ENCODE measurements at places on chromosomes 12 and 14.

GRCh38 chr14:75279763-75280290 is 1.2 kb downstream of the FOS start:
- no peak for DNase-seq

- DNase-seq = no peak
Observed at GRCh38 chr14:64806862-64807495, 72.7 kb downstream of the SPTB start.

GRCh38 chr12:76504606-76505005 is 55.0 kb downstream of the OSBPL8 start:
- no peak for DNase-seq

DNA sequence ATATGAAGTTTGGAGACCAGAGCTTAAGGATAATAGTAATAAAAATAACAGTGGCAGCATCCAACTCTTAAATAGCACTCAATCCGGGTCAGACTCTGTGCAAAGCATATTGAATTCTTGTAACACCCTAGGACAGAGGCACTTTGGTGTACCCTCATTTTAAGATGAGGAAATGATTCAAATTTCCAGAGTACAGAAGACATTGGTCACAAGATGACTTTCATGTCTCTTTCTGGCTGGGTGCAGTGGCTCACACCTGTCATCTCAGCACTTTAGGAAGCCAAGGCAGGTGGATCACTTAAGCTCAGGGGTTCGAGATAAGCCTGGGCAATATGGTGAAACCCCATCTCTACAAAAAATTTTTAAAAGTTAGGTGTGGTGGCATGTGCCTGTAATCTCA is 235.8 kb downstream of the SLC15A4 start:
- DNase-seq = no peak

GRCh38 chr12:118164798-118165486 is 29.0 kb downstream of the PEBP1 start:
- DNase-seq = no peak

GRCh38 chr14:99378782-99379214 is 101.9 kb downstream of the SETD3 start:
- no peak for DNase-seq

- DNase-seq = no peak
Observed at GRCh38 chr12:89994911-89995310, 286.3 kb upstream of the ATP2B1 start.

DNA sequence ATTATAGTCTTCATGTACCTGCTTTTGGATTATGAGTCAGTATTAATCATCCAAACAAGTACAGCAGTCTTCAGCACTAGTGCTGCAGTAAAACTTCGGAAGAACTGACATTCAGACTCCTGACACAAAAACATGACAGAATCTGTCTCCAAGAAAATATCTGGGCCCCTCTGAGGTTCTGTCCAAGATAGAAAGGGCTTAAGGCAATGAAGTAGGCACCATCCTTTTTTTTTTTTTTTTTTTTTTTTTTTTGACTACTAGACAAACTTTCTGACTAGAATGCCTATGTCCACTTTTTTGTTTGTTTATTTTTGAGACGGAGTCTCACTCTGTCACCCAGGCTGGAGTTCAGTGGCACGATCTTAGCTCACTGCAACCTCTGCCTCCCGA is 112.5 kb downstream of the MED13L start:
- DNase-seq = no peak

DNA sequence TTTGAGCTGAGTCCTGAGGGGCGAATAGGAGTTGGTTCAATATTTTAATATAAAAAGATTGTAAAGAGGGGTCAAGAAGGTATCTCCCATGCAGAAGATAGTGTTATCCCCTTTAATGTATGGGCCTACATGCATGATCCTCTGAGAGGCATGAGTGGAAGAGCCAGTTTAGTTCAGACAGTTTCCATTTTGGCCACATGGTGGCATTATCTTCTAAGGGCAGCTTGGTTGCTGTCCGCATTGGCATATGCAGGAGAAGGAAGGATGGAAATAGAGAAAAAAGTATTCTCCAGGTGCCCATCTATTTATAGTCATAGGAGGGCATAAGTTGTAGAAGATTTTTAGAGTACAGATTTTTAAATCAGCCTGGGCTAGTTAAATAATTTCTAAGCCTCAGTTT is 5.4 kb downstream of the SAMD4A start:
- DNase-seq = no peak

GRCh38 chr14:91872011-91872501 is 4.7 kb upstream of the TC2N start:
- no peak for DNase-seq

GRCh38 chr12:113719911-113720591 is 246.1 kb downstream of the RBM19 start:
- no peak for DNase-seq

DNA sequence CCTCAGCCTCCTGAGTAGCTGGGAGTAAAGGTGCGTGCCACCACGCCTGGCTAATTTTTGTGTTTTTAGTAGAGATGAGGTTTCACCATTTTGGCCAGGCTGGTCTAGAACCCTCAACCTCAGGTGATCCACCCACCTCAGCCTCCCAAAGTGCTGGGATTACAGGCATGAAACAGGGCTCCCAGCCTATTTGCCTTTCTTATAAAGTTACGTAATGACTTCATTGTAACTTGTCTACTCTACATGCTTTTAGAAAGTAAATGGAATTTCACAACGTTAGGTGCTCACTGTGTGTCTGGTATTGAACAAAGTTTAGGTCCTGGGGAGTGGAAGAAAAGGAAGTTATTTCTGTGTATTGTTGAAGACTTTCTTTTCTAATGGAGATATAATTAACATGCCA is 12.5 kb downstream of the CFAP251 start:
- DNase-seq = no peak

GRCh38 chr12:65490250-65490649 is 211.8 kb downstream of the MSRB3 start:
- no peak for DNase-seq

DNA sequence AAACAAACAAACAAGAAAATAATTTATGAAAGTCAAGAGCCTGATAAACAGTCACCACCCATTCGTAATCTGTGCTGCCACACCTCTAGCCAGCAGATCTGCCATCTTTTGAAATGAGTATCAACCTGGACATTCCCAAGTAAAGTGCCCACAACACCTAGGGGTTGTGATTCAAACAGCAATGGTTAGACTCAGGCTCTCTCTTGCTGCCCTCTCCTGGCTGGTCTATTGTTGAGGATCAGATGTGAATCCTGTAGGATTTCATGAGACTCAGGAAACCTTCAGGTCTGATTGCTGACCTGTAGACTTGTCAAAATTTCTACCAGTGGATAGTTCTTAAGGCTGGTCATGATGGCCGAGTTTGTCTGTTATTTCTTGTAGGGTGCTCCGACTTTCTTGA is 26.8 kb downstream of the DGLUCY start:
- DNase-seq = peak; percentile 43

GRCh38 chr12:6268484-6269157 is 41.9 kb upstream of the PLEKHG6 start:
- no peak for DNase-seq

GRCh38 chr14:52188381-52188780 is 79.1 kb upstream of the PTGDR start:
- DNase-seq = no peak

DNA sequence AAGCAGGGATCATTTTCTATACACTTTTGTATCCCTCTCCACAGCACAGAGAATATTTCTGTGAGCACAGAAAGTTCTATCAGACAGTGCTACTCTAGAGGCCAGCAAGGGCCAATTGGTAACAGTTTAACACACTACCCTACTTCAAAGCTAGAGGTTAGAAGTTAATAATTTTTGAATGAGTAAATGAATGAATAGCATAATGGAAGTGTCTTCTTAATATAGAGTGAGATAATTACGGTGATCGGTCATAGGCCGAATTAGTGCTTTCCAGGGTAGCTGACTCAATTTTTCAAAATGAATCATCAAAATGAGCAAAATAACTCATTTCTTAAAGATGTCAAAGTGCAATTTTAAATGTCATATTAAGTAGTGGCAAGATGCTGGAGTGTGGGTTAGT is 67.0 kb upstream of the CCDC198 start:
- no peak for DNase-seq

GRCh38 chr12:40650038-40650704 is 42.1 kb upstream of the CNTN1 start:
- DNase-seq = no peak

DNA sequence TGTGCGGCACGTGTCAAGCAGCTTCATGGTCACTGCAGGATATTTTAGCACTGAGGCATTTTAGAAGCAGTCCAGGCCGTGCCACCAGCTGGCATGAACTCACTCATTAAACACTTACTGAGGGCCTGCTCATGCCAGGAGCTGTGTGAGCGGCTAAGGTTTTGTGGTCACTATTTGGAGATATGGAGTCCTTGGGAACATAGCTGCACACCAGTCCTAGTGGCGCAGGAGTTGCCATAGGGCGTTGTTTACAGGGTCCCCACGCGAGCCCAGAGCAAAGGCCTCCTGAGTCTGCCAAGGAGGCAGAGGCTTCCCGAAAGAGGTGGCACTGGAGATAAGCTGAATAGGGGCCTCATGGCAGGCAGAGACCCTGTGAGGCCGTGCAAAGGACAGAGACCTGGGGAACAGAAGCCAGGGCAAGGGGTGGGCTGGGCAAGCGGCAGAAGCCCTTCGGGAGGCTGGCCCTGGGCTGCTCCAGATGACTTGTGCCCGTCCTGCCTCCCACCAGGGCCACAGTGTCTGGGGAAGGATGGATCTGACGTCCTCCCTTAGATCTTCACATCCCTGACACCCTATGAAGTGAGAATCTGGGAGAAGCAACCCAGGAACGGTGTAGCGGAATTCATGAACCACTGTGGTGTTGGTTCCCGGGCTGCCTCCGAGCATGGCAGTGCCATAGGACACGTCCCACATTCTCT is 38.9 kb downstream of the SFSWAP start:
- no peak for DNase-seq

GRCh38 chr12:52182384-52182783 is 9.4 kb downstream of the KRT80 start:
- DNase-seq = no peak

DNA sequence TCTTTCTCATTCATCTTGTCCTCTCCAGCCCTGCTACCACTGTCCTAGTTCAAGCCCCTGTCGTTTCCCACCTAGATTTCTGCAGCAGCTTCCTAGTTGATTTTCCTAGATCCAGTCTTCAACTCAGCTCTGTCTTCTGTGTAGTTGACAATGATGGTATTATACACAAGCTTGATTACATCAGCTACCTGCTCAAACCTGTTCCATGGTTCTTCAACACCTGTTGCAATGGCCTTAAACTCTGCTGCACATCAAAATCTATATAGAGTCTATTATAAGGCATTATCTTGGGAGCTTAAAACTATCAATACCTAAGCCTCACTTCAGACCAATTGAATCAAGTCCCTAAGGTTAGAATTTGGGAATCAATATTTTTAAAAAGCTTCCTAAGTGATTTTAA is 71.7 kb upstream of the PELI2 start:
- no peak for DNase-seq

DNA sequence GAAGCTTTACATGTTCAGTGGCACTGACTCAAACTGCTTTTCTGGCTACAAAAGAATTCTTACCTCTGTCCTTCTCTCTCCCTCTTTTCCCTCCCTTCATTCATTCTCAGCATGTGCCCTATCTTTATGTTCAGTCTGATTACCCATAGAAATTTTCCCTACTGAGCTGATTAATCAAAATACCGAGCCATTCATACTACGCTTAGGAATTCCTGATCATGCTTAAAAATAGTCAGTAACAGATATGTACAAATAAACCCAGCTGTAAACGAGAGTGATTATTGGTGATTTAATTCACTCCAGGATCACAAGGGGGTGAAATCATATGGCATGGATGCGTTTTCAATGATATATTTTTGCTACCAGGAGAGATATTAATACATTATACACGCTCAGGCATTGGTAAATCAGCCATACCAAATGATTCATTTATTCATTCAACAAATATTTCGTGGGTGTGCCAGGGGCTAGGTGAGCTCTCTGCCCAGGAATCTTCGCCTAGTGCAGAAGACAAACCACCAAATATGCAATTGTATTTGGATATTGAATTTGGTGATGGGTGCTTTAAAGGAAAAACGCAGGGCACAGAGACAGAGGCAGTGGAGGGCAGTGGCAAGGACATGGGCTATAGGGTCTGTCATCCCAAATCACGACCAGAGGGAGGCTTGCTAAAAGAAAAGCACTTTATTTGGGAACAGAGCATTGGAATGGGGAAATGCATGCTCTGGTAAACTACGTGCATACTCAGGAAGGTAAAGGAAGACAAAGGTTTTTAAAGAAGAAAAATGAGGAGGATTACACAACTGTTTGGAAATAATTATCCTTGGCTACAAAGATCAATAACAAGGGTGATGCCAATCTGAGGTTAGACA is 13.9 kb upstream of the VRK1 start:
- no peak for DNase-seq

- DNase-seq = no peak
Observed at GRCh38 chr14:68208218-68208617, 388.6 kb downstream of the RAD51B start.

- no peak for DNase-seq
Observed at GRCh38 chr14:105091054-105091516, 25.9 kb upstream of the GPR132 start.

DNA sequence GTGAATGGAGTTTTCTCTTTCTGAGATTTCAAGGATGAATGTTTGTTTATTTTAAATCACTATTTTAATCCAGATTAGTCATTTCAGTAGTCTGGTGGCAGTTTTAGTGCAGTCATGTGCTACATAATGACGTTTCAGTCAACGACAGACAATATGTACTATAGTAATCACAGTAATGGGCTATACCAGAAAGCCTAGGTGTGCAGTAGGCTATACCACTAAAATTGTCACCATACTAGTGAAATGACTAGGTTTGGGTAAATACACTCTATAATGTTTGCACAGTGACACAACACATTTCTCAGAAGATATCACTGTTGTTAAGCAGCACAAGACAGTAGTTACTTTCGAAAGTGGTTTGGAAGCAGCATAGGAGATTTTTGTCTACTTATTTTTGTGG is 203.1 kb downstream of the ETNK1 start:
- DNase-seq = no peak

- DNase-seq = peak; percentile 16
Observed at GRCh38 chr12:94186278-94187241, 38.2 kb downstream of the PLXNC1 start.

- no peak for DNase-seq
Observed at GRCh38 chr12:3453990-3454680, 36.9 kb upstream of the PRMT8 start.

GRCh38 chr12:22018860-22019259 is 27.2 kb upstream of the CMAS start:
- no peak for DNase-seq

- no peak for DNase-seq
Observed at GRCh38 chr12:39125566-39125965, 220.2 kb upstream of the CPNE8 start.
